ENCODE measurements at places on chromosomes 2 and 18. TPM values are rescaled to one million over a fixed set of nuclear protein-coding genes. Genes with fewer than 3 reads are reported as not detected.

The CXCR1 gene
- 0.50 TPM for total RNA-seq

The TOGARAM2 gene
- total RNA-seq = 0.29 TPM

The MOGAT1 gene
- total RNA-seq = not detected

The IL36G gene
- total RNA-seq = not detected

The FEV gene
- total RNA-seq = not detected

The LYPD1 gene
- total RNA-seq = not detected

The DYNAP gene
- total RNA-seq = not detected

The STPG4 gene
- 0.42 TPM for total RNA-seq

The RTP5 gene
- not detected for total RNA-seq

The MAL gene
- 16.1 TPM for total RNA-seq

The OR6B2 gene
- total RNA-seq = not detected

- peaks cover 76% of the 10 kb centered on the region for H3K27me3 ChIP-seq
- H3K36me3 ChIP-seq = no peaks in the 10 kb centered on the region
- no peak for DNase-seq
- no peak overlapping the region for H3K4me3 ChIP-seq
Measured at GRCh38 chr2:176136374-176137251, 7.1 kb downstream of the HOXD8 start.

DNA sequence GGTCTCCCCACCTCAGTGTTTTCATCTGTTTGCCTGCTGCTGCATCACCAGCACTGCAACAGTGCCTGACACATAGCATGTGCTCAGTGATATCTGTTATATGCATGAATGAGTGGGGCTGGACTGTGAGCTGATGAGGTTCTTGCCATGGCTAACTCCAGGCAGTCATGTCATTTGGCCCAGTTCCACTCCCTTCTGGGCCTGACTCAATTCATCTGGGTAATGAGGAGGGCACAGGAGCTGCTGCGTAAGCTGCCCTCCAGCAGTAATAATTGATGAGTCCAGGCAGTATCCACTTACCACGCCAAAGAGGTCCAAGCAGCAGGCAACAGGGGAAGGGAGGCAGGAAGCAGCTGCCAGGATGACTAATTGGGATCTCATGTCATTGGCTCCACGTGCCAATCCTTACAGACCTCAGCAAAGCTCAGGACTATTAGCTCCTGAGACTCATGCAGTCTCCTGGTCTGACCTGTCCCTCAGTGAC, 34.1 kb upstream of the MAT2A start:
- DNase-seq = peak; percentile 58
- H3K4me1 ChIP-seq = peaks cover 34% of the 10 kb centered on the region
- H3K27ac ChIP-seq = peak overlapping the region; percentile 64

DNA sequence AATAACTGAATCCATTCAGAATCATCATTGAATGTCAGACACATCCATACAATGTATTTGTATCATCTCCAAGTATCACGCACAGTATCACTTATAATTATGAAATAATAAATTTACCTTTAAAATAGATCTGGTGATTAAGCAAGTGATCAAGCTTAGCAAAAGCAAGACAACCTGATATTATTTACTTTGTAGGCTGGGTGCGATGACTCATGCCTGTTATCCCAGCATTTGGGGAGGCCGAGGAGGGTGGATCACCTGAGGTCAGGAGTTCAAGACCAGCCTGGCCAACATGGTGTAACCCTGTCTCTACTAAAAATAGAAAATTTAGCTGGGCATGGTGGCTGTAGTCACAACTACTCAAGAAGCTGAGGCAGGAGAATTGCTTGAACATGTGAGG, 421.0 kb upstream of the NETO1 start:
- no peaks in the 10 kb centered on the region for H3K36me3 ChIP-seq
- no peaks in the 10 kb centered on the region for H3K4me1 ChIP-seq
- H3K4me3 ChIP-seq = no peak overlapping the region
- no peaks in the 10 kb centered on the region for H3K27me3 ChIP-seq
- no peak overlapping the region for H3K27ac ChIP-seq

DNA sequence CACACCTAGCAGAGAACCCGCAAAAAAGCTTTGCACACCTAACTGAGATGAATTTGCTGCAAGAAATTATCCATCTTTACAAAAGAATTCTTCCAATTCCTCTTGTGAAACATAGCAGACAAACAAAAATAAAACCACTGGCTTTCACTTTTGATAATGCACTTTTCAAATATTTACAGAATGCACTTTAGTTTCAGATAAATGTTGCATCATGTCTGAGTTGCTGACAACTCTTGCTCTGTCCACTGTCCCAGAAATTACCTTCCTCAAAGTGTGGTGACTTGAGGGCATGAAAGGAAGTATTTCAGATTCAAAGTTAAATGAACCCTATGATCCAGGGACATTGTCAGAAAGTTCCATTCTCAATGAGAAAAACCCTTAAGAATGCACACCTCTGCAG, 256.2 kb upstream of the PARD3B start:
- H3K27ac ChIP-seq = no peak overlapping the region
- no peak overlapping the region for H3K4me3 ChIP-seq
- H3K27me3 ChIP-seq = no peaks in the 10 kb centered on the region
- no peak for DNase-seq
- no peaks in the 10 kb centered on the region for H3K36me3 ChIP-seq

- H3K36me3 ChIP-seq = no peaks in the 10 kb centered on the region
- no peaks in the 10 kb centered on the region for H3K4me1 ChIP-seq
- H3K4me3 ChIP-seq = no peak overlapping the region
- DNase-seq = no peak
Measured at GRCh38 chr2:183782436-183782835, 658.2 kb downstream of the NUP35 start.

- no peak overlapping the region for H3K4me3 ChIP-seq
- H3K36me3 ChIP-seq = no peaks in the 10 kb centered on the region
- no peak for DNase-seq
- no peak overlapping the region for H3K27ac ChIP-seq
Measured at GRCh38 chr2:209095432-209095831, 328.4 kb upstream of the MAP2 start.

- no peaks in the 10 kb centered on the region for H3K27me3 ChIP-seq
- no peaks in the 10 kb centered on the region for H3K36me3 ChIP-seq
- no peak overlapping the region for H3K4me3 ChIP-seq
- H3K27ac ChIP-seq = no peak overlapping the region
Measured at GRCh38 chr18:34875150-34875549, 165.1 kb downstream of the DTNA start.

GRCh38 chr2:184394642-184395041, 203.7 kb upstream of the ZNF804A start:
- H3K4me3 ChIP-seq = no peak overlapping the region
- H3K4me1 ChIP-seq = no peaks in the 10 kb centered on the region
- H3K36me3 ChIP-seq = no peaks in the 10 kb centered on the region
- no peaks in the 10 kb centered on the region for H3K27me3 ChIP-seq

DNA sequence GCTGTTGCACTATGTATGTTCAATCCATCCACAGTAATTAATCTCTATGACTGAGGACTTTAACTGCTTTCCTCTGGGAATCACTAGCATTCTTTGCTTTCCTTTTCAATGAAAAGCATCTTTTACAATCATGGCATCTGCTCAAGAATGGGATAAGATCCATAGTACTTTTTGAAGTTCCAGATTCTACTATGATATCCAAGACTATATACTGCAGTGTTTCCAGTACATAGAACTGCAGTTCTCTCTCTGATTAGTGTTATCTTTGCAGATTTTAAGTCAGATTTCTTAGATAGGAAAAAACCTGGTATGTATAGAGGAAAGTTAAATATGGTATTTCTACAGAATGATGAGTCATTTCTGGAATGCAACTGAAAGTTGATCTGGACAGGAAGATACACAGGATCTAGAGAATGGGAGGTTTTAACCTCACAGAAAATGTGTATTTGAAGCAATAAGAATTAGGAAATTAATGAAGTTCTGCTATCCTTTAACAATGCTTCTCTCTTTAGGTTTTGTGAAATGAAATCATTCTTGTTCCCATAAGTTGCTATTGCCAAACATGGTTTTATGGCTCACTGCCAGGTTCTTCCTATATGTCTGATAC, 670.7 kb downstream of the ERBB4 start:
- no peak overlapping the region for H3K4me3 ChIP-seq
- H3K36me3 ChIP-seq = no peaks in the 10 kb centered on the region
- no peaks in the 10 kb centered on the region for H3K27me3 ChIP-seq
- no peak for DNase-seq
- H3K27ac ChIP-seq = no peak overlapping the region

DNA sequence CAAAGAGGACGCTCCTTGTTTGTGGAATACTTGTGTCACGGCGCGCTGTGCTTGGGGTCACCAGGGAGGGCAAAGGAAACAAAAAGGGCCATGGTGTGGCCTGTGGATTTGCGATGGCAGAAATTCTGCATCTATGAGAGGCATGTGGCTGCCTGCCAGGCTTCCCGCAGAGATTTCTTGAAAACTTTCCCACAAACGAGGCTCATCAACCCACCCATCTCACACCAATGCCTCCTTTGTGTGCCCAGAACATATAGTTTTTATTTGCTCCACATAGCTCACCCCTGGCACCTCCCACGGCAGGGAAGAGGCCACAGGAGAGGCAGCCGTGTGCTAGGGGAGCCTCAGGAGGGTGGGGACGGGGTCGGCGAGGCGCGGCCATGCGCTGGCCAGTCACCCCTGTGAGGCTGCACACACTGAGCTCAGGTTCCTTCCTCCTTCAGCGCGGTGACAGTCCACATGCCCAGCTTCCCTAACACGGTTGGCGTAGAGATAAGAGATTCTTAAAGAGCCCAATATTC, 100.3 kb downstream of the MBP start:
- DNase-seq = peak; percentile 23
- H3K4me3 ChIP-seq = no peak overlapping the region
- H3K4me1 ChIP-seq = no peaks in the 10 kb centered on the region
- no peaks in the 10 kb centered on the region for H3K36me3 ChIP-seq
- H3K27me3 ChIP-seq = no peaks in the 10 kb centered on the region

DNA sequence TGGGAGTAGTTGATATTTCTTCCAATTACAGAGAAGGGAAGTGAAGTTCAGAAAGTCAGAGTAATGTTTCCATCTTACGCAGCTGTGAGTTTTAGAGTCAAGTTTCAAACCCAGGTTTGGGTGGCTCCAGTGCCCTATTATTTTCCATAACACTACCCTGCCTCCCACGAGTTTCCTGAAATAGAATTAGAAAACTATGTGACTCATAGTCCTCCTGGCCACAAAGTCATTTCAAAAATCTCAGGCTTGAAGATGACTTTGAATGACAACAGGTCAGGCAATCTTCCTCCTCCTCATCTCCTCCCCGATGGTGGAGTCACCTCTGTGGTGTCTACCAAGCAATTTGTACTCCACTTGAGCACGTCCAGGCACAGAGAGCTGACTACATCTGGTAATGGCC, 212.3 kb upstream of the TRIB2 start:
- H3K4me1 ChIP-seq = no peaks in the 10 kb centered on the region
- no peak overlapping the region for H3K27ac ChIP-seq
- H3K36me3 ChIP-seq = no peaks in the 10 kb centered on the region
- H3K27me3 ChIP-seq = no peaks in the 10 kb centered on the region
- H3K4me3 ChIP-seq = no peak overlapping the region
- no peak for DNase-seq

DNA sequence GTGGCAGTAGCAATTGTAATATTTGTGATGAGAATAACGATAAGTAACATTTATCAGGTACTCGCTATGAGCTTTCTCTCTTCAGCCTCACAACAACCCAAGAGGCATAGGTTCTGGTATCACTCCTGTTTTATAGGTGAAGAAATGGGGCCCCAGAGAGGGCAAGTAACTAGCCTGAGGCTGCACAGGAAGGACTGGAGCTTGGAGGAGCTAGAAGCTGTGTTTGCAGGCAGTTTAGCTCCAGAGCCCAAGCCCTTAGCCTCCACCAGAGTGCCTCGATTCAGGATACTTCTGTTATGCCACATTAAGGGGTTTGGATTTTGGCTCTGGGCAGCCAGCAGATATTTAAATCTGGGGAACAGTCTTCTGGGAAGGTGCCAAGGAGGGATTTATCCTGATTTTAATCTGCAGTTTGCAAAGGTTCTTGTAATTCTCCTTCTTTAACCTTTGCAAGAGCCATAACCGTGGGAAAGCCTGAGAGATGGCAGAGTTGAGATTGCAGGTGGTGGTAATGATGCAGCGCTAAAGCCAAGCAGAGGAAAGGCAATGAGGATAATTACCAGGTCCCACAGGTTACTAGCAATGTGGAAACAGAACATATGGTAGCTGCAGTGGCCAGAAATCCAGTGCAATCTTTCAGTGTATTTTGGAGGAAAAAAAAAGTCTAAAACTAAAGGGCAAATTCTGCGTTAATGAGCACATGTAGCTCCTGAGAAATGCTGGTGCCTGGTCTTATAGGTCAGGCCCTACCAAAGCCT, 9.1 kb downstream of the MOCOS start:
- no peak overlapping the region for H3K4me3 ChIP-seq
- no peaks in the 10 kb centered on the region for H3K4me1 ChIP-seq
- no peak overlapping the region for H3K27ac ChIP-seq
- no peaks in the 10 kb centered on the region for H3K36me3 ChIP-seq

DNA sequence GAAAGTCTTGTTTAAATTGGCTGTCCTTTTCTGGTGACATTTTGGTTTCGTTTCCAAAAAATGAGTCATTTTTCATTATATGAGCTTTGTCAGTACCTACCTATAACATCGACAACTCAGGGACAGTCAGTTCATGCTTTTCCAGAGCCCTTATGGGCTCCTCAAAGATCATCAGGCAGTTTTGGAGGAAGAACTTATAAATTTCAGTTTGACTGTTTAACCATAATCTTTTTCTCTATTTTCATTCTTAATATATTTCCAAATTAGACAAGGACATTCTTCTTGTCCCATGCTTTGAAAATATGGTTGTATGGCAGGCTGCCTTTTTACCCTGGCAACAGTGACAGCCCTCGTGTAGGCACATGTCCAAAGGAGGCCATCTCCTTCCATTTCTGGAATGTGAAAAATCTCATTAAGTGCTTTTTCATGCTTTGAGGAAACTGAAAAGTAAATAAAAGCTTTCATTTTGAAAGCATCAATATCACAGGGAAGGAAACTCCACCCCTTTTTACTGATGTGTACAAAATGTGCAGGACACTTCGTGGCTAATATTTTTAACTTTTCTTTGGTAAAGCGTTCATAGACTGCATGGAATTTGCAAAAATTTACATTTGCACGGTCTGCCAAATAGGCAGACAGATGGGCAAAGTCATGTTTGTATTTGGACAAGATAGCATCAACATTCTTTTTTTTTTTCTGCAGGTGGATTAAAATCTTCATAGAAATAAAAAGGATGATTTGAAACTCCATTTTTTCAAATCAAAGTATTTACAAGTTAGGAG, 7.2 kb upstream of the PROC start:
- DNase-seq = peak; percentile 72
- H3K27ac ChIP-seq = peak overlapping the region; percentile 75
- no peaks in the 10 kb centered on the region for H3K27me3 ChIP-seq
